Tibial artery (tissue), 4 donors: ENCODE measurements at places on chromosomes 1 and 21.

DNA sequence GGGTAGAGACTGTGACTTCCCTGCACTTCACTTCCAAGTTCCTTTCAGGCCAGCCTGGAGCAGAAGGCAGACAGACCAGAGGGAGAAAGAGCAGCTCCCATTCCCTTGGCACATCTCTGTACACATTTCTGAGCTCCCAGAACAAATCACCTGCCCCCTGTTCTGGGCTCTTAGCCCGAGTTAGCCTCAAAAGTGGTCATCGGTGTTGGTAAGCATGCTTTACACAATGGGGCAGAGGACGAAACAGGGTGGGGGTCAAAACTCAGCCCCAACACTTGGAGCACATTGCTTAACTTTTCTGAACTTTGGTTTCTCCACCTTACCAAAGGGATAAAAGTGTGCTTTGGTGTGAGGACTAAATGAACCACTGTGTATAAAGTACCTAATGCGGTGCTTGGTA lies 98.7 kb downstream of the DAB1 start:
- DNase-seq, result no peak

DNA sequence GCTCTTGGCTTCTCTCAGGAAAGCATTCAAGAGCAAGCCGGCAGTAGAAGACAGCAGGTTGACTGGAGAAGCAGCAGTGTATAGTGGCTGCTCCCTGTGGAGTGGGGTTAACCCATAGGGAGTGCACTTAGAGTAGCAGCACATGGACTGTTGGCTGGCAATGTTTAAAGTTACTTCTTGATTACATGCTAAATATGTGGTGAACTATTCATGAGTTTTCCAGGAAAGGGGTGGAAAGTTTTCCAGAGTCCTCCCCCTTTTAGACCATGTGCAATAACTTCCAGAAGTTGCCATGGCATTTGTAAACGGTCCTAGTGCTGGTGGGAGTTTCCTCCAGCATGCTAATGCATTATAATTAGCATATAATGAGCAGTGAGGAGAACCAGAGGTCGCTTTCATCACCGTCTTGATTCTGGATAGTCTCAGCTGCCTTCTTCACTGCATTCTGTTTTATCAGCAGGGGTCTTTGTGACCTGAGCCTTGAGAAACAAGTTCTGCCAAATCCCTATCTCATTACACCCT lies 131.8 kb downstream of the CCDC185 start:
- no peak for DNase-seq

GRCh38 chr1:89512996-89513720 lies 11.5 kb upstream of the LRRC8B start:
- no peak for DNase-seq

- DNase-seq, result no peak
Measured at GRCh38 chr1:8659593-8659992, 157.8 kb downstream of the RERE start.

DNA sequence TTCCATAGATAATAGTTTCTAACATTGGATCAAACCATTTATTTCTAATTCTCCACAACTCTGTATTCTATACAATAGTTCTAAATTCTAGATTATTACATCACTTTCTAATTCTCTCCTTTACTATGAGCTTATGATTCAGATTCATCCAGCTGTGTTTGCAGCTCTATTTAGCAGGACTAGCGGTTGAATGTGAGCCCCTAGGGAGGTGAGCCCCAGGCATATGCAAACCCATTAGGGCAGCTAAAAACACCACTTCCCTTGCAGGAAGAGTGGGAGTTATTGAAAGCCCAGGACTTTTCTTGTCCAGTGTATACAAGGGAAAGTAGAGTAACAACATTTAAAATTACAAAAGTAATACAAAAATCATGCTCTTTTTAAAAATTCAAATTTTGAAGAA lies 56.9 kb downstream of the KRTAP19-8 start:
- DNase-seq, result no peak

- no peak for DNase-seq
Measured at GRCh38 chr1:229950020-229950419, 117.0 kb upstream of the GALNT2 start.
